ENCODE measurements at places on chromosomes 5 and 9. TPM values are rescaled to one million over a fixed set of nuclear protein-coding genes. Genes with fewer than 3 reads are reported as not detected.

GRCh38 chr9:116817762-116818161 lies 130.7 kb downstream of the TRIM32 start:
- no peak for DNase-seq

GRCh38 chr9:128628471-128629048 lies 28.1 kb downstream of the DYNC2I2 start:
- DNase-seq = no peak

- no peak for DNase-seq
Measured at GRCh38 chr9:13555989-13556500, 276.6 kb upstream of the MPDZ start.

DNA sequence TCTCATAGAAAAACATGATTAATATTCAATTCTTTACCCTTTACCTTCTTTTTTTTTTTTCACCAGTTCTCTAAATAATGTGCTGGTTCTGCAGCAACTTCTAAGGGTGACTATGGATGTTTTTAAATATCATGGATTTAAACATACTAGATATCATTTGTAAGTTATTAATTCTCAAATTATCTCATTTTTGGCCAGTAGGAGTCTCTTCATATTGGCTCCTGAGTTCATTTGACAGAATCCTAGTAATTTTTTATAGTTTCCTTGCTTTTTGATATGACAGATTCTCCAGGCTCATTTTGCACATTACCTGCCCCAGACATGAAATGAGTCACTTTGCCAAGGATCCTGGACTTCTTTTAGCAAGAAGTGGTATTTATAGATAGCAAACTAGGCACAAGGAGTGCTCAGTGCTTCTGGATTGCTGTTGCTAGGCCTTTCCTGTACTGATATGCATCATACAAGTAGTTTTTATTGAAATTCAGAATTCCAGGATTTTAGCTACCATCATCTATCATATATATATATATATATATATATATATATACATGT lies 201.3 kb upstream of the IL12B start:
- no peak for DNase-seq

DNA sequence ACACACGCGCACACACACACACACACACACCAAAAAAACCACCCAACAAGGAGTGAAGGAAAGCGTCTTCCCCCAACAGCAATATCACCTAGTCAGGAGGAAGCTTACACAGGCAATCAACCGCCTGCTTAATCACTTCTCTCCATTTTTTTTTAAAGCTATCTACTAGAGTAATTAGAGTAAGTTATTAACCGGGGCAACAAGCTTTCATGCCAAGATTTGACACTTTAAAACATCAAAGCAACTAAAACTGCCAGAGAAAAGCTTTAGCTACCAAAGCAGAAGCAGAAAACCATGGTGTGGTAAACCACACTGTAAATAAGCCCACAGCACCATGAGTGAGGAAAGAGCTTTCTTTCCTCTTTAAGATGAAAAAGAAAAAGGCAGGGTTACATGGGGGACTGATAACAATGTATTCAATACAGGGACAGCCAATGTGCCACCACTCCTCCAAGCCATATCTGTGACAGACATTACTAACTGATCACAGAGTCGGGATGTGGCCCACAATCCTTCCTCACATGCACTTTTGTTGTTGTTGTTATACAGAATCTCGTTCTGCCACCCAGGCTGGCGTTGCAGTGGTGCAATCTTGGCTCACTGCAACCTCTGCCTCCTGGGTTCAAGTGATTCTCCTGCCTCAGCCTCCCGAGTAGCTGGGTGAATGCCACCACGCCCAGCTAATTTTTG lies 282.1 kb downstream of the CRB2 start:
- DNase-seq = no peak

- DNase-seq = no peak
Measured at GRCh38 chr5:72366324-72366976, 46.3 kb downstream of the PTCD2 start.

DNA sequence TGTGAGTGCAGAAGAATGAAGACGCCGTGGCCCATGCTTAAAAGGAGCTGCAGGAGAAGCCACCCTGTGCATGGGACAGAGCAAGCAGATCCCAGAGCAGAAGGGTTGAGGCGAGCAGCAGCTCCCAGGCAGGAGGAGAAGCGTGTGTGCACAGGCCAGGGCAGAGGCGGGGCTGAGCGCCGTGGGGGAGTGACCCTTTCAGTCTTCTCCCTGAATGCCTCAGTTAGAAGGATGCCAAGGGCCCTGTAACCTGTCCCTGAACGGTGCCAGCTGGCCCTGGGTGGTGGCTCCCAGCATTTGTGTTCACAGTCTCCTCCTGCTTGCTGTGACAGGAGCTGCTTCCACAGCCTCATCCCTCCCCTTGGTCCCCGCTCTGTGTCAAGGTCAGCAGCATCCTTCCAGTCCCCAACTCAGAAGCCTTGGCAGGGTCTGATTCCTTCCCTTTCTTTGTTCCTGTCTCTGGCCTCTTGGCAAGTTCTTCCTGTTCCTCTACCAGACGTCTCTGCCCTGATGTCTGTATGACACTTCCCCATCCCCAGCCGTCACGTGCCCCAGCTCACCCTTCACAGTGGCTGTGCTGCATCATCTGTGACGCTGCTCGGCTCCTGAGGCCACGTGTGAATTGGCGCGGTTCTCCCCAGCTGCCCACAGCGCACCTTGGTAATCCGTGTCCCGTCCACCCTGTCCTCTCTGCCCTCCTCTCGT lies 5.2 kb downstream of the EXOC3 start:
- DNase-seq = no peak

DNA sequence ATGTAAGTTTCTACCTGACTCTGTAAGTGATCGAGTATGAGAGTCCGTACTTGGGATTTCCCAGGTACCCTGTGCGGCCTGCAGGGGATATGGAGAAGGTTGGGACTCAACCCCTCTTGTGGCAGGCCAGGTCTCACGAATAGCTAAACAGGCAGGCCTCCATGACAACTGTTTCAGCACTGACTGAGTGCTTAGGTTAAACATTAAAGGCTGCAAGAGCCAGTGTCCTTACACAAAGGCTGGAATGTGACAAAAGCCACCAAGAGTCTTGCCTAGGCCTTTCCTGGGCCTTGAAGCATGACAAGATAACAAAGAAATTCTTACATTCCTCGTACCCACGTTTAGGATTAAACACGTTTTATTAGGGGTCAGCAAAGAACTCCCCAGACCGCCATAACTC lies 58.6 kb downstream of the THBS4 start:
- no peak for DNase-seq

DNA sequence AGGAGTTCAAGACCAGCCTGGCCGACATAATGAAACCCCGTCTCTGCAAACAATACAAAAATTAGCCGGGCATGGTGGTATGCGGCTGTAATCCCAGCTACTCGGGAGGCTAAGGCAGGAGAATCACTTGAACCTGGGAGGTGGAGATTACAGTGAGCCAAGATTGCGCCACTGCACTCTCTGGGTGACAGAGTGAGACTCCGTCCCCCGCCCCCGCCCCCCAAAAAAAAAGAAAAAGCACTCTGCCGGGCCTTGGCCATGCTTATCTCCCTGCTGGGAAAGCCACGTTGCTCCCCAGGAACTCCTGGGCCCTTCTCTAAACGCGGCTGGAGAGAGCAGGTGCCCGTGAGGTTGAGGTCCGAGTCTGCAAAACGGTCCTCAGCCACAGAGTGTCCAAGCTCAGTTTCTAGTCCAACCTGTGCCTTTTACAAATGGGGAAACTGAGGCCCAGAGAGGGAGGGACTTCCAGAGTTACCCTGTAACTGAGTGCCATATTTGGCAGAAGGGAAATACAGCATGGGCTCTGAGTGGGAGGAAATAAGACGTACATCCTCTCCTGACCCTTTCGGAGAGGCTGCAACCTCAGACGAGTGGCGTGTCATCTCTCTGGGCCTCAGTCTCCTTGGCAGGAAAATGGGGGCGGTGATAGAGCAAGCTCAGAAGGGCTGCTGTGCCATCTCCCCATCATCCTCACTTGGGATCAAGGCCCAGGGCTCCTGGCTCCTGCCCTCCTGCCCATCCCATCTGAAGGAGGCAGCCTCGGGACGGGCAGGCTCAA lies 6.6 kb upstream of the PHYHD1 start:
- DNase-seq = no peak

GRCh38 chr9:79567671-79568098 lies 4.1 kb upstream of the TLE4 start:
- DNase-seq = no peak

DNA sequence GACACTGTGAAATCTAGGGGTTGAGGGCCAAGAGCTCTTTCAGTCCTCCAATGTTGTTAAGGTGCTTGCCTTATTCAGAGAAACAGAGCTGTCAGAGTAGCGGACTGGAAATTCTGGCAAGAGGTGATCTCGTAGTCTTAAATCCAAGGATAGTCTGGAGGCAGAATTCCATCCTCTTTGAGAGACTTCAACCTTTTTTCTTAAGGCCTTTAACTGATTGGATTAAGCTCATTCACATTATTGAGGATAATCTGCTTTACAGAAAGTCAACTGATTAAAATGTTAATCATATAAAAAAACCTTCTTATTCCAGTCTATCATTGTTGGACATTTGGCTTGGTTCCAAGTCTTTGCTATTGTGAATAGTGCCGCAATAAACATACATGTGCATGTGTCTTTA lies 243.1 kb upstream of the COX7C start:
- DNase-seq = no peak

- DNase-seq = no peak
Measured at GRCh38 chr5:14415024-14415697, 166.4 kb upstream of the OTULINL start.

DNA sequence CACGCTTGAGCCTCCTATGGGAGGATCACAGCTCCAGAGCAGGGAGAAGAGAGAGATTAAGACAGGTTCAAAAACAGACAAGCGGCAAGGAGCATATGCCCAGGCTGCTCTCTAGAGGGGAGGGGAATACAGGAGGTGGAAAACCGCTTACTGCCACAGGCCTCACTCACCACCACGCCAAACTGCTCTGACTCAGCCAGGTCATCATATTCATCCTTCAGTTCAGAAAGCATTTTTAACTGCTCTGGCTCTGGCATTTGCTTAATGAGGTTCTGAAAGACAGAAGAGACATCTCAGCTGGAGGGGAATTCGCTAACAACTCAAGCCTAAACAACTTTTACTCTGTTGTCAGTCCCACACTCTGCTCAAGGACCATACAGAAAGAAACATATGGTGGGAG lies 40.1 kb downstream of the PCDHGC5 start:
- no peak for DNase-seq

- no peak for DNase-seq
Measured at GRCh38 chr5:141821430-141821925, 56.7 kb downstream of the PCDH1 start.

- no peak for DNase-seq
Measured at GRCh38 chr5:108564441-108564840, 182.5 kb upstream of the FBXL17 start.

DNA sequence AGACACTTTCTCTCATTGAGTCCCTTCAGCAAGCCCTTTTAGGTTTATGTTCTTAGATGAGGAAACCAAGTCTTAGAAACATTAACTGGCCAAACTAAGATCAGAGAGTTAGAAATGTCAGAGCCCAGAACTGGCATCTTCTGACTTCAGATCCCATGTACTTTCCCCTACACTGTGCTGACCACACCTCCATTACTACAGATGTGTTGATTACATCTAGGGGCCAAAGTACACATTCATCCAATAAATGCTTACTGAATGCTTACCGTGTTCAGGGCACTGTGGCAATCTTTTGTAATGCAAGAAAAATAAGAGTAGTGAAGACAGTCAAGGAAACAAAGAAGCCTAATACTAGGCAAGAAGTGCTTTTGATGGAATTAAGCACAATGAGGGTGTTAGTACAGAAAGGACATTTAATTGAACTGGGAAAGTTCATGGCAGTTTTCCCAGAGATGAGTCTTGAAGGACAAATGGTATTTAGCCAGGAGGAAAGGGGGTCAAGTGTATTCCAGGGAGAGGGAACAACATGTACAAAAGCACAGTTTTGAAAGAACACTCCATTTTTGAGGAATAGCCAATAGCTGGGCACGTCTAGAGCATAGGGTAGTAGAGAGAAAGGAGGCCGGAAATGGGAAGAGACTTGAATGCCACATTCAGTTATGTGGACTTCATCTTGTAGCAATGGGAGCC lies 89.7 kb upstream of the CDKN2B start:
- no peak for DNase-seq

DNA sequence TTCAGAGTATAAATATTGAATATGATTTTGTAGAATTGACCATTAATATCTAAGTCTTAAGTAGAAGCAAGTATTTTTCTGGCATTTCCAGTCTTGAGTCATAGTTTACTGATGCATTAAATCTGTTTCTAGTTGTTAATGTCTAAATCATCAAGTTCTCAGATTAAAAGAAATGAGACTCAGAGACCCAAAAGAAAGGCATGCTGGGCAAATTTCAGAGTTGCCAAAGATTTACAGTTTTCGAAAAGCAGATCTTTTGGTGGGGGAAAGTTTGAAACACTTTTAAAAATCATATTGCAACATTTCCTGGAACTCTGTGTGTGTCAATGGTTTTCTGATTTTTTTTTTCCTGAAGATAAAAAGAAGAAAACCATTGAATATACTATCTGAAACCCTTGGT lies 60.9 kb downstream of the ANKRD55 start:
- DNase-seq = no peak

DNA sequence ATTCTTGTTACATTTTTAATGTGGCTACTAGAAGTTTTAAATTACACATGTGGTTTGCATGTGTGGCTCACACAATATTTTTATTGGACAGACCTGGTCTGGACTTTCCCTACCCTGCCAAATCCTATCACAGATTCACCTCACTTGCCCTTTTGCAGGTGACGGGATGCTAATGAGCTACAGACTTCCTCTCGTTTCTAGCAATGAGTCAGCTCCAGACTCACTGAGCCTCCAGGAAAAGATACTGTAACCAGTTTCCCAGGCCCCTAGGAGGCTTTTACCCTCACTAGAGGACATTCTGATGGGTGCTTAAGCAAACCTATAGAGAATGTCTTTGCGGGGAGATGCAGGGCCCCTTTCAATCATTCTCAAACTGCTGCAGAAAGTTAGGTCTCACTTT lies 135.4 kb downstream of the WDR41 start:
- no peak for DNase-seq

- DNase-seq = no peak
Measured at GRCh38 chr5:54013556-54014194, 296.7 kb downstream of the ARL15 start.

DNA sequence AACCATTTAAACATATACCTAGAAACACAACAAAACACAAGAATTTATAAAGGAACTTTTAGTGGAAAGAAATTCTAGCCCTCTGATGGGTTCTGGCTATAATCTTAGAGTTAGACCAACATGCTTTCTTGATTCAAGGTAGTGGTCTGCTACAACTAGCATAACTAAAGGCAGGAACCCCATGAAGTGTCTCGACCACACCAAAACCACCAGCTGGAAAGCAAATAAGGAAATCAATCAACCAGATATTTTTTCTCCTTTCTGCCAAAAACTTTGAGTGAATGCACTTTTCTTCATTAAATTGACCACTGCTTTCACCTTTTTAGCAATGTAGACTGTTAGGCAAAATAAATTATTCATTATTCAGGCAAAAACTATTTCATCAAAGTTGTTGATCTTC lies 346.4 kb downstream of the EBF1 start:
- DNase-seq = no peak

GRCh38 chr5:83524345-83524744 lies 52.8 kb downstream of the VCAN start:
- no peak for DNase-seq

- DNase-seq = no peak
Measured at GRCh38 chr9:107862323-107862722, 372.8 kb upstream of the KLF4 start.

SHOC1 gene
- not detected for total RNA-seq

FSTL4 gene
- 1.4 TPM for total RNA-seq

FBXW11 gene
- 63.2 TPM for total RNA-seq

EIF4E1B gene
- total RNA-seq = not detected

CCDC192 gene
- total RNA-seq = not detected

FEM1C gene
- 23.1 TPM for total RNA-seq
